HCEC 1CT (cell line): ENCODE measurements at places on chromosomes 7 and 10.

- peak; percentile 27 for DNase-seq
Measured at GRCh38 chr10:51073453-51074237, 642 bp upstream of the PRKG1 start.

- no peak for DNase-seq
Measured at GRCh38 chr7:118222591-118222990, 1.9 kb upstream of the ANKRD7 start.

GRCh38 chr10:17250736-17251135 lies 22.7 kb downstream of the VIM start:
- DNase-seq: peak; percentile 23

- DNase-seq: no peak
Measured at GRCh38 chr7:44322631-44323363, 2.6 kb downstream of the CAMK2B start.

DNA sequence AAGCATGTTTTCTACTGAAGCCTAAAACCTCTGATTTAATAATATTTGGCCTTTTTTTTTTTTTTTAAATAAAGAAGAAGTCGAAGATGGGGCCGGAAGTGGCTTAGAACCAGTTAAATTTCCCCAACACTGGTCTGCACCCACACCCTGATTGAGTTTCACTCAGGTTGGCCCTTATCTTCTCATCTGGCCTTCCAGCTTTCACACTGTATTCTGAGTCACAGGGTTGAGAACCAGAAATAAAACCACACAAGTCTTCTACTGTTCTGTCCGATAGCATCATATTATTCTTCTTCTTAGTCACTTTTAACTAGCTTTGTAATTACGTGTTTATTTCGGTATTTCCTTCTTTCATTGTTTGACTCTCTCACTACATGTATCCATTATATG lies 9.9 kb downstream of the ZNF365 start:
- peak; percentile 62 for DNase-seq

DNA sequence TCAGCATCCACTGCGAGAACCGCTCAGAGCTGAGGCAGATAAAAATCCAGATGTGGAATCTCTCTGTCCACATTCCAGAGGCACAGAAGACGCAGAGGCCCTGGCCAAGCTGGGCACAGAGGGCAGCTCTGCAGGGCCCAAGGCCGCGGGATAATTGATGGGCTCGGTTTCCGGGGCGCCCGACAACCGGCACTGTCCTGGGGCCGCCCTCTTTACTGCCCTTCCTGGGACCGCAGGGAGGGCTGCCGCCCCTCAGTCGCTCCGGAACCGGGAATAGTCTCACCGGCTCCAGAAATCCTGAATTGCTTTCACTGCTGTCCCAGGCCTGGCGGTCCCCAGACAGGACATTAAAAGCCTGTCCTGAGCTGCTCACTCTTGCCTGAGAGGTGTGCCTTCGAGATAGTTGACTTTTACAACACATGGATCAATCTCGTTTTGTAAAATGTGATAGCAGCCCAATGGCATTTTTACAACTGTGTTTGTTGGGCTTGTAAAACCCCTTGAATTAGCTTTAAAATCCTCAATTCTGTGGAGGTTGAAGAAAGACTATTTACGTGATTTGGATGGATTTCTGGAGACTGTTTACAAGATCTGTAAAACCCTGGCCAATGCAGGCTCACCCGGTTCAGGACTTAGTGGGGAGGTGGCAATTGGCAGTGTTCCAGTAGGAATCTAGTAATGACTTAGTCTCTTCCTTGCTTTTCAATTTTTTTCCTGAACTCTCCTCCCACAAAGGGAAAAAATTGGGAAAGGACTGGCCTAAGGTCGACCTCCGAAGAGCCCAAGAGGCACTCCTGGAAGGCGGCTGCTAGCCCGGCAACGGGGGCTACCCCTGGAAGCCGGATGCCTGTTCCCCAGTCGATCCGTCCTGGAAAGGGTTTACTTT lies 1.4 kb upstream of the HOXA6 start:
- DNase-seq: peak; percentile 51
